ENCODE measurements at places on chromosomes 13 and 19. TPM values are rescaled to one million over a fixed set of nuclear protein-coding genes. Genes with fewer than 3 reads are reported as not detected.

- peak; percentile 81 for DNase-seq
Observed at GRCh38 chr19:12994701-12995595, at the start of gene NFIX. TSS of gene NFIX (plus strand) at chr19:12995475. CDS start at chr19:12995838, 363 bp downstream.

CFAP97D2 gene
- not detected for total RNA-seq

LRRC8E gene
- total RNA-seq, result 1.2 TPM

DACT3 gene
- total RNA-seq, result 24.6 TPM

DNA sequence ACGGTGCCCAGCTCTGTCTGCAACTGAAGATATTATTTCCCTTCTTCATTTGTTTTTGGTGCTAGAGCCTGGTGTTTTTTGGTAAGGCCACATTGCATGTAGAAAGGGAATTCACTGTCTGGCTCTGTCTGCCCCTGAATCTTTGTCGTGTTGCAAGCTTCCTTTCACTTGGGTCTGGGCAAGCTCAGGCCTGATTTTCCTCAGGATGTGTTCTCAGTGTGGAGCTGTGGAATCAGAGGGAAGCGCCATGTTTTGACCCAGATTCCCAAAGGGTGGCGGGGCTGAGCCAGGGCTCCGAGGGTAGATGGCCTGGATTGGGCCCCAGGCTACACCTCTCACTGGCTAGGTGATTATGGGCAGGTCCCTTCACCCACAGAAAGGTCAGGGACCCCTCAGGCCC is 8.6 kb downstream of the PRKCSH start:
- DNase-seq, result no peak

DNA sequence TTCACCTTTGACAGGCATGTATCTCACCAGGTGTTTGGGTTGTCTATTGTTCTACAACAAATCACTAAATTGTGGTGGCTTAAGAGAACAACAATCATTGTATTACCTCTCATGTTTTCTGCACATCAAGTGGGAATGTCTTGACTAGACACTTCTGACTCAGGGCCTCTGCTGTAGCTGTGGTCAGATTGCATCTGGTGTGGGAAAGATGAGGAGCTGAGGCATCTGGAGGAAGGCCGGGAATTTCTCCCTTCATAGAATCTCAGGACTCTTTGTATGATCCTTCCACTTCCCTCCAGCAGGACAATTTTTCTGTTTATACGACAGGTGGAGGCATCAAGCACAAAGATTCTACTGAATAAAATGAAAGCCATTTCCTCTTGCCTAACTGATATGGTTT is 511.8 kb upstream of the NBEA start:
- no peak for DNase-seq

DNA sequence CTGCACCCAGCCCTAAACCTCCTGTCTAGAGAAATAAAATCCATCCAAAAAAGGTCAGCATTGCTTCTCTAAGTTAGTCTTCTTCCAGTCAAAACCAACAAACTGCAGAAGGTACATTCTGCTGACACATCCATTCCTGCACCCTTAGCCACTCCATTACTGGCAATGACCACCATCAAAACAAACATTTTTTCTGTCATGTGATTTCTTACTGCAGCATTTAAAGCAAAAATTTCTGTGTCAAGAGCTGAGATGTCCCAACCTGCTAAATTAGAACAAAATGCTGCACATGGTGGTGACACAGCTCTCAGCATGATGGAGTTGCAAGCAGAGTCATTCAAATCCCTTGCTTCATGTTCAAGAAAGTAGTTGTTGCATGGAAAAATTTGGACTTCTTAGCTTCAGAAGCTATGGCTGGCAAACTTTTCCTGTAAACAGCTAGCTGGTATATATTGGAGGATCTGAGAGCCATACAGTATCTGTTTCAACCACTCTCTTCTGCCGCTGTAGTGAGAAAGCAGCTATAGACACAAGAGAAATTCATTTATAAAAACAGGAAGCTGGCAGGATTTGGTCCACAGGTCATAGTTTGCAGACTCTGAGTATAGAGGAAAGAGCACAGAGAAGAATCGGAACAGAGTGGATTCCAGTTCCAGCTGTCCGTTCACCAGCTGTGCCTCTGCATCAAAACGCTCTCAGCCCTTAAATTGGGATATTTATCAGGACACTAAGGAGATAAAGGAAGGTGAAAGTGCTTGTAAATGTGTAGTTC is 17.4 kb downstream of the RUBCNL start:
- no peak for DNase-seq

DNA sequence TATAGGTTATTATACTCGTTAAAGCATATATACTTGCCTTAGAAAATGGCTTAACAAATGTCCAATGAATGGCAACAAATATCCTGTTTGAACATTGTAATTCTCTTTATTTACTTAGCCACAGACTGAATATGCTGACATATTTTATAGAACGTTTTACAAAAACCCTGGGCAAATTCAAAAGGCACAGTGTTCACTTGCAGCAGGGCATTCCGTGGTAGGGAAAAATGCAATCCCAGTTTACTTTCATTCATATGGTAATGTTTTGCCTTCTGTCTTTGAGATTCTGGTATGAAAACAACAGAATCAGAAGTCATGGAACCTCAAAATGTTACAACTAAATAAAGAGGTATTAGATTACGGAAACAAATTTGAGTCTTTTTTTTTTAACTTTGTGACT is 56.2 kb upstream of the MYCBP2 start:
- DNase-seq, result no peak

CEACAM7 gene
- not detected for total RNA-seq

DNA sequence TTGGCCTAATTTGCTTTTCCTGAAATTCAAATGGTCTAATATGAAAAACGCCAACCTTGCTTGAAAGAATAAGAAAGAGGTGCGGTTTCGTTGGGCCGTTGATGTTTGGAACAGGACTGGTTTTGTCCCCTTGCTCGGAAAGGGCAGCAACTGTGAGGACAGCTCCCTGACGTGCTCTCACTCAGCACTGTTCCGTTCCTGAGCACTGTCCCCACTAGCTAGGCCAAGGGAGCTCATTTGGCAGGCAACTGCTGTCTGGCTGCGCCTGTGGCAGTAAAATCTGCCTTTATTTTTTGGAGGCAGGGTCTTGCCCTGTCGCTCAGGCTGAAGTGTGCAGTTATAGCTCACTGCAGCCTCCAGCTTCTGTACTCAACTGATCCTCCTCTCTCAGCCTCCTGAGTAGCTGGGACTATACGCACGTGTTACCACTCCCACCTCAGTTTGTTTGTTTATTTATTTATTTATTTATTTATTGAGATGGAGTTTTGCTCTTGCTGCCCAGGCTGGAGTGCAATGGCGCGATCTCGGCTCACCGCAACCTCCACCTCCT is 4.5 kb downstream of the LDLR start:
- DNase-seq, result no peak

GRCh38 chr13:20125129-20125782 is 35.6 kb downstream of the GJA3 start:
- DNase-seq, result no peak

Measured in right cardiac atrium (tissue), 5 donors.